ENCODE measurements at places on chromosomes 11 and 22.

DNA sequence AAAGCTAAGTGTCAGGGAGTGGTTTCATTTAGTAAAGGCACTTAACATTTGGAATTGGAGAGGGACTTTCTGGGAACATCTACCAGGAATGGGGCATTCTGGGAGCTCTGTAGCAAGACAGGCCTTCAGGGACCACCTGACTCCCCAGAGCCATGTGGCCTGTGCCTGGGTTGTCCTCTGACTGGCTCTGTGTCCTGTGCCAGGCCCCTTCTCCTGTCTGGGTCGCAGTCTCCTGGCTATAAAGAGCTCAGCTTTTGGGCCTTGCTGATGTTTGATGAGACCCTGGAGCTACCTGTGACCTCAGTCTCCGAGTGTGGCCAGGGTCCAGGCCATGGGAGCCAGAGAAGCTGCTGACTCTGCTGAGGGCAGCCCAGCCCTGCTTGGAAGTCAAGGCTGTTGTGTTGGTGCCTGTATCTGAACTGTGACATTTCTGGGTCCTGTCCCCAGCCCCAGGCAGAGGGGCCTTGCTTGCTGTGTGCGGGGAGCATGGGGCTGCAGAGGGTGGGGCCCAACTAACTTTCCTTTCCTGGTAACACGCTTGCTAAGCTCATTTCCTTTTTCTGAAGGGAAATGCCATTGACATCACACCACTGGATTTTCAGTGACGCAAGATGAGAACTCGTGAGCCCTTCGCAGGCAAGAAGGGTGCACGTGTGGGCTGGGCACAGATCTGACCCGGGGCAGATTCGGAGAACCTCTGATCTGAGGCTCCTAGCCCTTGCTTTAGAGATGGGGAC is 41.3 kb downstream of the LRRC32 start:
- peak; percentile 16 for DNase-seq

DNA sequence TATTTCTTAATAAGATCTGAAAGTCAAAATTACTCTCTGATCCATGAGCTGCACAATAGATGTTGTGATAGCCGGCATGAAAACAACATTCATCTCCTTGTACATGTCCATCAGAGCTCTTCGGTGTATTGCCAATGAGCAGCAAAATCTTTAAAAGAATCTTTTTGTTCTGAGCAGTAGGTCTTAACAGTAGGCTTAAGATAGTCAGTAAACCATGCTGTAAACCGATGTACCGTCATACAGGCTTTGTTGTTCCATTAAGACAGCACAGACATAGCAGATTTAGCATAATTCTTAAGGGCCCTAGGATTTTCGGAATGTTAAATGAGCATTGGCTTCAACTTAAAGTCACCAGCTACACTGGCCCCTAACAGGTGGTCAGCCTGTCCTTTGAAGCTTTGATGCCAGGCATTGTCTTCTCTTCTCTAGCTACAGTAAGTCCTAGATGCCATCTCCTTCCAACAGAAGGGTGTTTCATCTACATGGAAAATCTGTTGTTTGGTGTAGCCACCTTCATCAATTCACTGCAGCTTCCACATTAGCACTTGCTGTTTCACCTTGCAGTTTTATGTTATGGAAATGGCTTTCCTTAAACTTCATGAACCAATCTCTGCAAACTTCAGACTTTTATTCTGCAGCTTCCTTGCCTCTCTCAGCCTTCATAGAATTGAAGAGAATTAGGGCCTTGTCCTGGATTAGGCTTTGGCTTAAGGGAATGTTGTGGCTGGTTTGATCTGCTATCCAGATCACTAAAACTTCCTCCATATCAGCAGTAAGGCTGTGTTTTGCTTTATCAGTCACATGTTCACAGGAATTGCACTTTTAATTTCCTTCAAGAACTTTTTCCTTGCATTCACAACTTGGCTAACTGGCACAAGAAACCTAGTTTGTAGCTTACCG is 28.4 kb downstream of the RRP8 start:
- no peak for DNase-seq

DNA sequence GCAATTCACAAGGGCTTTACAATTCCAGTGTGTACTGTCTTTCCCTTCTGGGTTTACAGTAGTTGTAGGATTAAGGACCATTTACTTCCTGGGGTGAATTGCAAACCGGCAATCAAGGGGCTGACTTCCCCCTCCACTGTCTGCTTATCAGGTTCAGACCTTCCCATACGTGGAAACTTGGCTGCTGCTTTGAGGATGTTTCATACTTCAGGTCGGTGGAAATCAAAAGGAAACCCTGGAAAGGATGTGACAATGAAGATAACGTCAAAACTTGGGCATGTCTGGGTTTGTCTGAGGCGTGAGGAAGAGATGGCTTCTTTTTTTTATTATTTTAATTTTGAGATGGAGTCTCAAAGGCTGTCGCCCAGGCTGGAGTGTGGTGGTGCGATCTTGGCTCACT is 2.1 kb upstream of the RTCB start:
- DNase-seq: no peak

GRCh38 chr22:39946126-39946502 is 14.1 kb upstream of the TMA7B start:
- no peak for DNase-seq

DNA sequence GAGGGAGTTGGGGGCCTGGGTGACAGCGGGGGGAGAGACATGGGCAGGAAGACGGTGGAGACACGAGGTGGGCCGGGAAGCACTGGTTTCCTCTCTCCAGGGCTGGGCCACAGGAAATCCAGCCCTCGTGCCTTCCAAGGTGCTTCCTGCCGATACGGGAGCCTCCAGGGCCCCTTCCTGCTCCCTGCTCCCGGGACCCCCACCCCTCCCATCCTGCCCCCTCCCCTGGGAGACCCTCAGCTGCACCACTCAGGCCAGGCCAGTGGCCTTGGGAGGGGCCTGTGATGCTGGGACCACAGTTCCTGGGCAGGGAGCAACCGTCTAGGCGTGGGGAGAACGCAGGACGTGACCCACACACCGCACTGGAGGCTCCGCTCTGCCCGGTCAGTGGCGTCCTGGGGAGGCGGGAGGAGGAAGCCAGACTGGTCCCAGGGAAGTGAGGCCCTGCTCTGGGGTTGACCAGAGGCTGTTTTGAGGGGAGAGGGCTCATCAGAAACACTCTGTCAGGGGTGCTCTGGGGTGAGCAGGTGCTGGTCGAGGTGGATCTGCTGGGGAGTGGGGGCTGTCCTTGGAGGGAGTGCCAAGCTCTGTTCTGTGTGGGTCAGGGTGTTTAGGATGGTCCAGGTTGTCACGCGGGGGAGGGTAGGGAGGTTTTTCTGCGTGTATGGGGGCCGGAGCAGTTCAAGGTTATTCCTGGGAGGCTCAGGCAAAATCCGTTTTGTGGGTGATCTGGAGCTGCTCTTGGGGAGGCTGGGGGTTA is at the start of gene SHANK3:
Gene SHANK3, plus strand, starts transcription at position 353 of the 760 bp plus-strand sequence.
- no peak for DNase-seq

DNA sequence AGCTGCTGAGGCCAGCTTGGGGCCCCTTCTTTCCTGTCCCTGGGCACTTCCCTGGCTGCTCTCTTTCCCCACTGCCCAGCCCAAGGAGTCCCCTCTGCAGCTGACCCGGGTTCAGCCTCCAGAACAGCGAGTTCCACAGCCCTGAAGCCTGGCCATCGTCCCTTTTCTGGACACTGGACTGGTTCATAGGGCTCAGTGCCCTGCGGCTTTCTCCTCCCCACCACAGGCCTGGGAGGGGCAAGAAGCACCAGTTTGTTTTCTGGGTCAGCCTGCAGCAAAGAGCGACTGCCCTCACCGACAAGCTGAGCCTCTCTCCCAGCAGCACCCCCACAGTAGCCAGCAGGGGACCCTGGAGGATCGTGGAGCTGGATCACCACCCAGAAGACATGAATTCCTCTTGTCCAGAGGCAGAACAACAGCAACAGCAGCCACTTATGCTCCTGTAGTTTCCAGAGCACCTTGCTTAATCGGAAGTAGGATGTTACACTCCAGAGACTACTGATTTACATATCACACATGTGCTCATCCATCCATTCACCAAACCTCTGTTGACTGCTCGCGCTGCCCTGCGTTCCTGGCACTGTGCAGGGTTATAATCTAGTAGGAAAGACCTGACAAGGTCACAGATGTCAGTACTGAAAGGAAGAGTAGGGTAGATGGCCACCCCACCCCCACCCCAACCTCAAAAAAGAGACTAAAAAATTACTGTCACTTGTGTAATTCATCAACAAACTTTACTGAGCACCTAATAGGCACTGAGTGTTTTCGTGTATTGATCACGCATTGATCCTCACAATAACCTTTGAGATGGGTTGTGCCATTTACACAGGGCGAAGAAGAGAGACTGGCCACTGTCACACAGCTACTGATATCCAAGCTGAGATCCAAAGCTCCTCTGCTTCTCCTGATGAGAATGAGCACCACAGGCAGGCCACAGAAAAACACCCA is 13.0 kb upstream of the CXCR5 start:
- no peak for DNase-seq

DNA sequence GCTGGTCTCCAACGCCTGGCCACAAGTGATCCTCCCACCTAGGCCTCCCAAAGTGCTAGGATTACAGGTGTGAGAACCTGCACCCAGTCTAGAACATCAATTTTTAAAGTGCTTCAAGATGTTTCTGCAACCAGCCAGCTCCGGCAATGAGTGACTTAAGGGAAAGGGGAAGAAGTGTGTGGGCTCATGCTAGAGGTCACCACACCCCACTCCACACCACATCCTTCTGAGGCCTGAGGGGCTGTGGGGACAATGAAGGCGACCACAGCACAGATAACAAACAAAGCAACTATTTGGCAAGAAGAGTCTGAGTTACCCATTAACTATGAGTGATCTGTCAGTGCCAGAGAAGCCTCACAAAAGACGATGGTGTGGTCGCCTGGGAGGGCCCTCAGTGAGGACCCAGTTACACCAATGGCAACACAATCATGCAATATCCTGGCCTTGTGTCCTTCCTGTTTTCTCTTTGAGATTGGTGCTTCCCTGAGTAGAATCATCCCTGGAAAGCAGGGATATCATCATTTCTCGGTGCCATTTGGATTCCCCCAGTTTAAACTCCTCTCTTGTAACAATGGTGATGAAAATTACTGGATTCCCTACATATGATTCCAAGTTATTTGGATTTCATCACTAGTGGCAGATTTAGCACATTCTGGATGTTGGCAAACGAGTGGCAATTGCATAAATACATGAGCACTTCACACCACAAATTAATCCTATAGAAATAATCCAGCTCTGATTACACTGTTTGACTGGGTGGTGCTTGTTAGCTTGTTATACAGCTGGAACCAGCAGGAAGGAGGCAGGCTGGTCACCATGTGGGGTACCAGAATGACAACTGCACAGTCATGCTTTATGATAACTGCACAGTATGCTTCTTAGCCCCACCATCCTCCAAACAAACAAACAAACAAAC is 18.4 kb downstream of the ABTB2 start:
- no peak for DNase-seq

- no peak for DNase-seq
Observed at GRCh38 chr22:26643418-26644100, 13.8 kb upstream of the MIAT start.

- no peak for DNase-seq
Observed at GRCh38 chr11:132185726-132186592, 815.5 kb downstream of the NTM start.

DNA sequence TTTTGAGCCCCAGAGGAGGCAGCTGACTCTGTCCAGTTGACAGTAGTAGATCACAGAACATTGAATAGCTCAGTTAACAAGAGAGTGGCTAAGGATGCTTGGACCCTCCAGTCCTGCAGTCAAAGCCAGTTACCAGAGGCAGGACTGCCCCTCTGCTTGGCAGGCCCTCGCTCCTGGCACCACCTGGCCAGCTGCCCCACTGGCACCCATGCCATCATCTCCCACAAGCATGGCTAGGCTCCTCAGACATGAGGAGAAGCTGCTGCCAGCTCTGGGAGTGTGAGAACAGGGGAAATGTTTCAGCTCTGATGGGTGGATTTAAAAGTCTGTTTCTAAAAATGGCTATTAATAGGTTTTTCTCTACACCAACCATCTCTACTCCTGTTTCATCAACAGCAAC is 13.9 kb downstream of the ME3 start:
- DNase-seq: no peak

DNA sequence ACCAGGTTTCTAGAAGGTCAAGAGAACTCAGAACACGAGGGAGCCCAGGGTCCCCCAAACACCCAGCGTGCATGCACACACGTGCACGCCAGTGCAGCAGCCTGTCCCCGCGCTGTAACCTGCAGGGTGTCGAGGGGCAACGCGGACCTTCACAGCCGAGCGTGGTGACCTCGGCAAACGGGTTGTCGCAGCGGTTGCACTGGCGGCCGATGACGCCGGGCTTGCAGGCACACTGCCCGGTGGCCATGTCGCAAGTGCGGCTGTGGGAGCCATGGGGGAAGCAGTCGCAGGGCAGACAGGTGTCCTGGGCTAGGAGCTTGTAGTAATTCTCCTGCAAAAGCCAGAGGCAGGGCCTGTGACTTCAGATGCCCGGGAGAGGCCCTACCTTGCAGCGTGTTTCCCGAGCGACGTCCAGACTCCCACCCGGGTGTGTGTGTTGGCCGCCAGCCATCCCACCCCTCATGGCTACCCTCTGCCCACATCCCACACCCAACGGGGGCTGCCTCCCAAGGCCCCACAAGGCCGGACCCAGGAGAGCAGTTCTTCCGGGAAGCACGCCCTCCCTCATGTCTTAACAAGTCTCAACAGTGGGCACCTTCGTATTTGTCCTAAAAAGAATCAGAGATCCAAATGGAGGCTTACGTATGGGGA is 56.1 kb downstream of the TRMU start:
- DNase-seq: no peak

- DNase-seq: no peak
Observed at GRCh38 chr11:40537734-40538133, 921.7 kb downstream of the LRRC4C start.

- DNase-seq: no peak
Observed at GRCh38 chr11:94574193-94574961, 7.2 kb downstream of the PIWIL4 start.

GRCh38 chr11:77883775-77884174 is 62.8 kb downstream of the AAMDC start:
- DNase-seq: no peak

DNA sequence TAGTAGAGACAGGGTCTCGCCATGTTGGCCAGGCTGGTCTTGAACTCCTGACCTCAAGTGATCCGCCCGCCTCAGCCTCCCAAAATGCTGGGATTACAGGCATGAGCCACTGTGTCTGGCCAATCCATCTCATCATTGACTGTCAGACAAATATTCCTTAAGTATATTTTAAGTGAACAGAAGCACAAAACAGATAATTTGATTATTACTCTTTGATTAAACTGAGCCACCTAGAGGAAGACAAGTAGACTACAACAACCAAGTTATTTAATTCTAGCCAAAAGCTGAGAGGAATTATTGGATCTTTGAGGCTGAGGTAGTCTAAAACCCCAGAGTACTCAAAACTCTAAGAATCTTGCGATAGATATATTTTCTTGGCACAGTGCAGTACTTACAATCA is 1.2 kb downstream of the ACRV1 start:
- DNase-seq: no peak

- DNase-seq: no peak
Observed at GRCh38 chr11:15800111-15800800, 556.1 kb downstream of the SOX6 start.

DNA sequence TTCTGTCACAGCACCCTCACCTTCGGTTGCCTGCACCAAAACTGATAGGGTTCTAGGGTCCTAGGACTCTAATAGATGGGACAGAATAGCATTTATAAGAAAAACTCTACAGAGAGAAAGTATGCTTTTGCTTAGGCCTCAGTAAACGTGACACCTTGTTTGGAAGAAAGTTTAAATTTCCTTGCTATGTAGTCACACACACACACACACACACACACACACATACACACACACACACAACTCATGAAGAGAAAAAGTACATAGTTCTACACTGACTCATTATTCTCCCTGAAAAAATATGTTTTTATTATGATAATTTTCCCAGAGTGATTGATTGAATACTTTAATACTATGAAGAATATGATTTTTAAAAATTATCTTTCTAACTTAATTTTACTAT is 220.8 kb upstream of the SNX19 start:
- no peak for DNase-seq

GRCh38 chr11:17846852-17847453 is 112.4 kb downstream of the KCNC1 start:
- no peak for DNase-seq
